ENCODE measurements at places on chromosomes 11 and 22.

DNA sequence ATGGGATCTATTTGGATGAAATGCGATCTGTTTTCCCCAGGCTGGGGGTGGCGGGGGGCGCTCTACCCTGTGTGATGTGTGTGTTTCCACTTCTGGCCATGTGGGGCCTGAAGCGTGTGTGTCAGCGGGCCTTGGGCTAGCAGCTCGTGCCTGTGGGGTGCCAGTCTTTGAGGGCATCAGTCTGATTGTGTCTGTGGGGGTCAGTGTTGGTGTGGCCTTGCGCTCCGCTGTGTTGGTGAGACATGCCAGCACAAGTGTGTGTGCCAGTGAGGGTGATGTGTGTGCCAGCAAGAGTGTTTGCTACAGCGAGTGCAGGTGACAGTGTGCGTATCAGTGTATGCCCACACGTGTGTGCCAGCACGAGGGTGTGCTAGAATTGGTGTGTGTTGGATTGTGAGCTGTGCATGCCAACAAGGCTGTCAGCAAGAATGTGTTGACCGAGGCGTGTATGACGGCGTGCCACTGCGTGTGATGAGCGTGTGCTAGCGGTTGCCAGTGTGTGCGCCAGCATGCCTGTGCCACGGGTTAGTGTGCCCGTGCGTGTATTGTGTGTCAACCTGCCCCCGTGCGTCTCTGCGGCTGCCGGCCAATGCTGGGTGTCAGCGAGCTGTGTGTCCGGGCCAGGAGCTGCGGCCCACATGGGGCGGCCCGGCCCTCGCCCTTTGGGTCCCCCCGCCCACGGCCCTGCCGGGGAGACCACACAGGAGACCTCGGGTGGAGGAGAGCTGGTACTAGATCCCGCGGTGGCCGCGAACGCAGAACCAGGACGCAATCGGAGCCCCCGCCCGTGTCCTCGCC is 519 bp downstream of the ARRB1 start:
- DNase-seq = no peak

DNA sequence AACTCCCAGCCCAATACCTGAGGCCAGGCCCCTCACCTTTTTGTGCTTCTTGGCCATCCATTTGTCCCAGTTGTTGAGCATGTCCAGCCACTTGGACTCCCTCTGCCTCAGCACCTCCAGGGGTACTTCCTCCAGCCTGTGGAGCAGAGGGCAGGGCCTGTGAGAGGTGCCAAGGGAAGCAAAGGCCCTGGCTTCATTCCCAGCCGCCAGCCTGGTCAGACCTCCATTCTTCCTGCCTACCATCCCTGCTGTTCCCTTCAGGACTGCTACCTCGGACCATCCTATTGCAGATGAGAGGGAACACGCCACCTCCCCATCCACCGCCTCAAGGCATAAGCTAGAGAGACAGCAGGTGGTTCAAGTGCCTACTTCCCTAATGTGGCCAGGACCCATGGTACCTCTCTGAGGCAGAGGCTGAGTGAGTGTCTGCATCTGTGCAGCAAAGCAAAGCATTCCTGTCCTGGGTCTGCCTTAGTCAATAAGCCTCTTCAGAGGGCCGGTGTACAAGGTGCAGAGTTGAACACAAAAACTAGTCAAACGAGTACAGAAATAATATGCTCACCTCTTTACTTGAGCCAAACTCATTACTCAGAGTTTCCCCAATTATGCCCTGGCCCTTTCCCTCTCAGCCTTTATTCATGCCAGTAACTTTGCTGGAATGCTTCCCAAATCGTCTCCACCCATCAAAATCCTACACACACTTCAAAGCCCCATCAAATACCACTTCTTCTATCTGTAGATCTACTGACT is 15.4 kb upstream of the CASTOR1 start:
- no peak for DNase-seq

- DNase-seq = no peak
These were observed 11.4 kb downstream of the IGSF9B start for GRCh38 chr11:133945087-133945974.

GRCh38 chr11:73350908-73351636 is 25.1 kb upstream of the RELT start:
- no peak for DNase-seq

DNA sequence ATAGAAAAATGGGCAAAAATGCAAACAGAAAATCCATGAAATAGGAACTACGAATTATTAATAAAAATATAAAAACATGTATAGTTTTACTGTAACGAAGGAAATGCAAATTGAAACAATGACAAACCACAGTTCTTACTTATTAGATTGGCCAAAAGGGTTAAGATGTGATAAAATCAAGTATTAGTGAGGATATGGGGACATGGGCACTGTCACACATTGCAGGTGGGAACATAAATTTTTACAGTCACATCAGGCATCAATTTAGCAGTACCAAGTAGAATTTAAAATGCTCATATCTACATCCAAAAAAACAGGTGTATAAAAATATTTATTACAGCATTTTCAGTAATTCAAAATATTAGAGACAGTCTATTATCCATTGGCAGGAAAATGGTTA is 353.2 kb upstream of the API5 start:
- DNase-seq = no peak

- no peak for DNase-seq
These were observed 21.8 kb upstream of the RNASEH2C start for GRCh38 chr11:65742353-65742752.

DNA sequence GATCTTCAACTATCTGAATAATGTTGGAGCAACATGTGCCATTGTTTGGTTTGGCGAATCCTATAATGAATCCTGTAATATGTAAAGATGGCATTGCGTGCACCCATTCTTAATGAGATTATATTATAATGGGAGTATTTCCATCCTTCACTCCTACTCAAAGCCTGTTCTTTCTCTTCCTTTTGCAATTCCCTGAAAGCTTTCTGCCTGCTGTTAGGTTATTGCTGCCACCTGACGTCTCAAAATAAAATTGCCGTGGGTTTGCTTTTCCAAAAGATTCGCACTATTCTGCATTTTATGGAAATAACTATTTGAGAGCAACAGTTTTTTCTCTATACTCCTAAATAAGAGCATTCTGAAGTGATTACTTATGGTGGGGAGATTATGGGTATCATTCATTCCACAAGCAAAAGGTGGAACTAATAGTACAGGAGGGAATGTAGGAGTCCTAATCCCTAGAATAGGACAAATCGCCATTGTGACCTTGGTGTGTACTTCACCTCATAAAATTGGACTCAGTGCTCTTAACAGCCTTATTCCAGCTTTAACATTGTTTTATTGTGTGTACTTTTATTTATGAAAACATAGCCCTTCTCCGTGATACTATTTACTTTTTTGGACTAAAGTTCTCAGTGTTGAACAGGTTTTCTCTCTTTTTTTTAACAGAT is 69.6 kb upstream of the ALKBH3 start:
- DNase-seq = no peak

DNA sequence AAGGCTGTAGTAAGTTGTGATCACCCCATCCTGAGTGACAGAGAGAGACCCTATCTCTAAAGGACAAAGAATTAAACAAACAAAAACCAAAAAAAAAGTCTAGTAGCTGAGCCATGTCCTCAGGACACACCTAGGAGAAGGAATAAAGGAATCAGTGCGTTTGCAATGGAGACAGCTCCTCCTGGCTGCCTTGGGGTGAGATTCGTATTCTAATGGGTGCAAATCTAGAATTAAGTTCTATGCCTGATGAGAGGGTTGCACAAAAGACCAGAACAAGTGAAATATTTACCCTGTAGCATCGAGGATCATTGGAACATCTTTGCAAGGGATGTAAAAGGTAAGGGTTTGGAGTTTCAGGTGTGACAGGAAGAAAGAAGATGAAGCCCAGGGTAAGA is 70.3 kb upstream of the BMAL1 start:
- DNase-seq = no peak

- no peak for DNase-seq
These were observed 8.4 kb downstream of the CBX6 start for GRCh38 chr22:38863531-38864131.

DNA sequence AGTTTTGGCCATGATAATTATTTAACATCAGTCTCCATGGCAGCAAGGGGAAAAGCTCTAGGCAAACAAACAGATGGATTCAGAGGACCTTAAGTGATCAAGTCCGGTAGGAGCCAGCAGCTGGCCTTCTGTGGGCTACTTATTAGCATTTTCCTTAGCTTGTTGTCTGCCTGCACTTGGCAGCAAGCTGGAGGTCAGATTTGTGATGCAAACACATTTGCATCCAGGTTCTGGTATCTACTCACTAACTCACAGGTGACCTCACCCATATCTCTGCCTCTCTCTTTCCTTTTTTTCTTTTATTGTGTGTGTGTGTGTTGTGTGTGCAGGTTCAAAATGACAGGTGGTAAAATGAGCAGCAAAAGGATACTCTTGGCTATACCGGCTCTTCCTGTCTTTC is 32.3 kb downstream of the ARHGAP42 start:
- DNase-seq = no peak

DNA sequence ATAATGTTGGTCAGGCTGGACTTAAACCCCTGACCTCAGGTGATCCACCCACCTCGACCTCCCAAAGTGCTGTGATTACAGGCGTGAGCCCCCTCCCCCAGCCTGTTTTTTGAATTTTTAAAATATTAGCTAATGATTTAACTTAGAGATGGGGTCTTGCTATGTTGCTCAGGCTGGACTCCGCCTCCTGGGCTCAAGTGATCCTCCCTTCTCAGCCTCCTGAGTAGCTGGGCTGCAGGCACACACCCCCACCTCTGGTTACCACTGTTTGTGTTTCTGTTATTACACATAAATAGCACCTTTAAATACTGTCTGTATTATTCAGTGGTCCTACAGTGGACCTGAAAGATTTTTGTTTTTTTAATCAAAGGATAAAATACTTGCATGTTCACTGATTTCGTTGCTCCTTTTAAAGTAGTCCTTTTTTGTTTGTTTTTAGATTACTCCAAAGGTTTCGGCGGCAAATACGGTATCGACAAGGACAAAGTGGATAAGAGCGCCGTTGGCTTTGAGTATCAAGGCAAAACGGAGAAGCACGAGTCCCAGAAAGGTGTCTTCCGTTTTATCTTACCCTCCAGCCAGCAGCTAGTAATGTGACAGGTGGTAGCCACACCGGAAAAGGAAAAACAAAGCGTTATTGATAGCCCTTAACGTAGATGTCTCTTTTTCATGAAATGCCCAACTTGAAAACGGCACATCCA is 21.1 kb downstream of the CTTN start:
- no peak for DNase-seq

- DNase-seq = no peak
These were observed 3.4 kb upstream of the CDC42EP2 start for GRCh38 chr11:65311170-65311678.

- DNase-seq = no peak
These were observed 20.5 kb upstream of the CLPB start for GRCh38 chr11:72454791-72455190.

GRCh38 chr11:46437122-46437689 is 45.6 kb upstream of the CHRM4 start:
- no peak for DNase-seq

DNA sequence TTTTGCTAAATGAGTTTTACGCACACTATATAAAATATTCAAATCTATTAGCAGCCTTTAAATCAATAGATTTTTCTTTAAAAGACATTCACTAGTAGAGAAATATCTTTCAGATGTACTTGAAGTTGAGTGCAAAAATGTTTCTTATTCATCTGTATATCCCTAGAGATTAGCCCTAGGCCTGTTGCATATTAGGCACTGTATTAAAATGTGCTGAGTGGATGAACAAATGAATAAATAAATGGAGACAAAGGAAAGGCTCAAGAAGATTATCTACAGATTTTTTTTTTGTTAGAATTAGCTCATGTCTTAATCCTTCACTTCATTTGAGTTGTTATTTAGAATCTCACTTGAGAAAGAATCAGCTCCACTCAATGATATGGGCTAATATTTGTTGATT is 12.0 kb upstream of the MMP13 start:
- DNase-seq = no peak

Measured in mesenteric fat pad (tissue), 1 donor.